ENCODE measurements at places on chromosomes 2 and 18.
A peak's percentile ranks its signal among the peaks of the same experiment; 100 is the strongest.

DNA sequence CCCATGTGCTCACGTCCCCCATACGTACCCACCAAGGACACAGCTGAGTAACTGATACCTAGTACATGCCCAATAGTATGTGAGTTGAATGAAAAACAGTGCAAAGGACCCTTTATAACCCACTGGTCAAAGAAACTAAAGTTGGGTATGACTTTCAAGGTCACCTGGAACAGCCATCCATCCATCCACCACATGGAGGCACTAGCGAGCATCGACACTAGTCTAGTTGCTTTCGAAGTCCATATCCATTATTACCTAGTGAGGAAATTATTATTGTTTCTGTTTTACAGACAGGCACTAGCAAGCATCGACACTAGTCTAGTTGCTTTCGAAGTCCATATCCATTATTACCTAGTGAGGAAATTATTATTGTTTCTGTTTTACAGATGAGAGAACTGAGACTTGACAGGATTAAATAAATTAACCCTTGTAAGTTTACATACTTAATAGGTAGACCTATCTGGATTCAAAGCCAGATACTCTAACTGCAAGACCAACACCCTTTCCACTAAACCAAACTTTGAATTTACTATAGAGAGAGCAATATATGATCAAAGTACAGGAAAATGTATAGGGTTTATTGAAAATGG, 233.7 kb downstream of the METTL4 start:
- peak; percentile 54 for DNase-seq

DNA sequence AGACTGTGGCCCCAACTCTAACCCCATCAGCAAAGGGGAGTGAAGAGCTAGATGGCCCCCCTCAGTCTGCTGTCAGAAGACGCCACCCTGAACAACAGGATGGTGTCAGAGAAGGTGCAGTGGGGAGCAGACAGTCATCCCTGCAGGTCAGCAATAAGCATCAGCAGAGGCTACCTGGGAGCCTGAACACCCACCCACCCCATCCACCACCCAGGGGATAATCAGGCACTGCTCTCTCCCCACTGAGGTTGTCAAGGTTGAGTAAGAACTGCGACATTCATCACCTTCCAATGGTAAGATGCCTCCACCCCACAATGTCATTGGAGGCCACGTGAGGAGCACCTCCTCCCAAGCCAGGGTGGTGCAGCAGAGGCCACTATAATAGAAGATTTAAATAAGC, 8.5 kb upstream of the ID2 start:
- no peak for DNase-seq

GRCh38 chr2:135664623-135665068, 77.0 kb upstream of the UBXN4 start:
- no peak for DNase-seq

DNA sequence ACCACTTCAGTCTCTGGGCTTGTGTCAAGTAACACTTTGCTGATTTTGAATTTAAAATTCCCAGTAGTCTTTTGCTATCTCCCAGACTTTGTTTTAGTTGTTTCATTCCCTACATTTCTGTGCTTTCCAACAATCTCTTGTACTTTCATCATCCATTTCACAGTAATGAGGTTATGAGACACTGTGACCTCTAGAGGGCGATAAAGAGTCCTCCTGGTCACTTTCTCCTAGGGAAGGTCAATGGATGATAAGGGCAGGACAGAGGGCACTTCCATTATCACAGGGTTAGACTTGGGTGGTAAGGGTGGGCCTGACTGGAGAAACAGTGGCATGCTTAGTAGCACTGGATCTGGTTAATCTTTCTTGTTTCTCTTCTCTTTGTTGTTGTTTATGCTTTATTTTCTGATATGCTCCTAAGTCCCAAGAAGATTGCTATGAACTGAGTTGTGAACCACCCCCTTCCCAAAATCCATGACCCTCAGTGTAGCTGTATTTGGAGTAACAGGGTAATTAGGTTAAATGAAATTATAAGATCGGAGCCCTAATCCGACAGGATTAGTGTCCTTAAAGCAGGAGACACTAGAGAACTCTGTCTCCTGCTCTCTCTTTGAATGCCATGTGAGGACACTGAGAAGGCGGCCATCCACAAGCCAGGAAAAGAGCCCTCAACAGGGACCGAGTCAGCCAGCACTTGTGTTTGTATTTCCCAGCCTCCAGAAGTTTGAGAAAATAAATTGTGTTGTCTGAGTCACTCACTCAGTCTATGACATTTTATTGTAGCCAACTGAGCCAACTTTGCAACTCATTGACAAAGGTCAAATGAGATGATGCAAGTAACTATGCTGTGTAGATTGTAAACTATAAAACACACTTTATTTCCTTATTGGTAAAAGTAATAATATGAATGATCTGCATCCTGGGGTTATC, 779.2 kb downstream of the CNTNAP5 start:
- DNase-seq, result peak; percentile 86

- DNase-seq, result no peak
Observed at GRCh38 chr18:41982942-41983660, 28.1 kb downstream of the PIK3C3 start.

DNA sequence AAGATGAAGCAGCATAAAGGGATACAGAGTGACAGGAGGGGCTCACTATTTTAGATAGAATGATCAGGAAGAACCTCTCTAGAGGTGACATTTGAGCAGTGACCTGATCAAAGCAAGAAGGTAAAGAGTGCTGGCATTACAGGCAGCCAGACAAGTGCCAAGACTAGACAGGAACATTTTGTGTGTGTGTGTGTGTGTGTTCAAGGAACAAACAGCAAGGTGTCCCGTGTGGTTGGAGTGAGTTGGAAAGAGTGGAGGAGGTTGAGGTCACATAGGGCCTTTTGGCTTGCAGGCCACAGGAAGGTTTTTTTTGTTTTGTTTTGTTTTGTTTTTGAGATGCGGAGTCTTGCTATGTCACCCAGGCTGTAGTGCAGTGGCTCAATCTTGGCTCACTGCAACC, 25.7 kb downstream of the FZD5 start:
- no peak for DNase-seq

DNA sequence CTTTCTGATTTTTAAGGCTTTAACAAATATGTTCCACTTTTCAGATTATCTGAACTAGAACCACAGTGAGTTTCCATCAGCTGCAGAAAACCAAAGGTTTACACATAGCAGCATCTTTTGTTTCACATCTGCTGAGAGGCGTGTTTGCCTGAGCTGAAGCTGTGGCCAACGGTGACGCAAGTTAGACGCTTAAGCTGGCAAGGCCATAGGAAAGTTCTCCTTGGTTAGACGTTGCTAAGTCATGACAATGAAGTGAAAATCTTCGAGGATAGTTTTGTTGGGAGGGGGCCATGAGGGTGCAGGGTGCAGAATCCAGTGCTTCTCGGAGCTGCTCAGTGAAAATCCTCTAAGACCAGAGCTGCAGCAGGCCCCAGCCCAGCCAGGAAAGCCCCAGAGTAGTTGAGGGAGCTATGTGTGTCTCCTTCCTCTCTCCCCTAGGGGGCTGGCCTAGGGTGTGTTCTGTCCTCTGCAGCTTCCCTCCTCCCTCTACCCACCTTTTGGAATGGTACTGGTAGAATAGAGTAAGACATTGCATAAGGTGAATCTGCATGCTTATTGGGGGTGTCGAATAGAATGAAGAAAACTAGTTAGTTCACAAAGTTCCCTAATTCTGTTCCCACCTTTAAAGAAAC, 105.4 kb downstream of the FHOD3 start:
- DNase-seq, result peak; percentile 57

Data from mesendoderm (in vitro differentiated cells).